ENCODE measurements at places on chromosomes 2 and 18. TPM values are rescaled to one million over a fixed set of nuclear protein-coding genes. Genes with fewer than 3 reads are reported as not detected.

The C2orf78 gene
- total RNA-seq = not detected

GRCh38 chr2:47068981-47069627 is 86.0 kb downstream of the STPG4 start:
- H3K27me3 ChIP-seq = no peaks in the 10 kb centered on the region
- peaks cover 37% of the 10 kb centered on the region for H3K4me1 ChIP-seq
- no peak overlapping the region for H3K4me3 ChIP-seq
- no peak overlapping the region for H3K27ac ChIP-seq
- peaks cover 34% of the 10 kb centered on the region for H3K36me3 ChIP-seq

DNA sequence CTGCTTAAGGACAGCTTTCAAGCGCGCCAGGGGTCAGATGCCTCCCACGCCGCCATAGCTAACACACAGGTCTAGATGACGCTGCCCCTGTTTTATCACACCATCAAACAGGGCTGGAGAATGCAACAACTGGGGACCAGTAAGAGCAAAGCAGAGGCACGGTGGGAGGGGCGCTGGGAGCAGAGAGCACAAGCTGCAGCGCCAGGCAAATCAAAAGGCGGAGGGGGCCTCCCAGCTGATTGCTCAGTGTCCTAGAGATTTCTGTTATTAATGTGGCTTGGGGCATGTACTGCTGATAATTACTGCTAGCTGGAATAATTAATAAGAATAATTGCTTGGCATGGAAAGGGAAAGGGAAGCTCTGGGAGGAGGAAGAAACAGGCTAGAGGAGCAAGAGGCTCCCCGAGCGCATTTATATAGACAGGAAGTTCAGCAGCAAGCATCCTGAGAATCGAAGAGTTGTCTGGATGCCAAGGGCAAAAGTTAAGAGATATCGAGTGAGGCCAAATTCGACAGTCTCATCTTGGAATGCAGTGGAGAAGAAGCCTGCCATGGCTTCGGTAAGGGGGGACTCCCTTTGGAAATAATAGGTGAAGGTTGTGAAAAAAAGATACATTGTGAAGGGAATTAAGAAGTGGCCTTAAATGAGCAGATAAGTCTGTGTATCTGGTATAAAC is 104.5 kb upstream of the ZNF521 start:
- H3K4me1 ChIP-seq = no peaks in the 10 kb centered on the region
- no peak for DNase-seq
- H3K4me3 ChIP-seq = no peak overlapping the region
- no peak overlapping the region for H3K27ac ChIP-seq

DNA sequence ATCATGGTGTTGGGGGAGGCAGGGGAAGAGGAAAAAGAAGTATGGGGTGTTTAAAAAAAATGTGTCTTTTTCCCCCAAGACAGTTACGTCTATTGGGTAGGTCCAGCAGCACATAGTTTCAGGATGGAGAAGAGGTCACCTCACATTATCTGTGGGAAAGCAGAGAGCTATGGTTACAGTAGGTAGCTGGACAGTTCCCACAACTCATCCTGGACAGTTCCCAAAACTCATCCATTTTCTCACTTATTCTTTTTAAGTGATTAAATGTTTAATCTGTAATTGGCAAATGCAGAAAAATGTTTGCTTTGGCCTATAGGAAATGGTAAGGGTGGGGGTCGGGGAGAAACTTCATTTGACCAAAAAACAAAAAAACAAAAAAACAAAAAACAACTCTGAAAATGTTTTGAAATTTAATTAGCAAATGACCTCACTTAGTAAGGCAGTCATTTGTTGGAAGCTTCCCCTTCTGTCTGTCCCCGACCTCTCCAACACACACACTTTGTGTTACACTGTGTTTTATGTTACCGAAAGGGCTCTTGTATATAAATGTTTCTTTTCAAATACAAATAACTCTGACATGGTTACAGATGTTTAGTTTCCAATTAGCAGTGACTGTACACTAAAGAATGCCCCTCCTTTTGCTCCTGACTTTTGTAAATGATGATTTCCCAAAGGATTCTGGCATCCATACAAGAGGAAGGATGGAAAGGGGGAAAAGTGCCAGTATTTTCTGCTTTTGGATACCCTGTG is 173.3 kb upstream of the ZFP36L2 start:
- no peaks in the 10 kb centered on the region for H3K27me3 ChIP-seq
- no peaks in the 10 kb centered on the region for H3K4me1 ChIP-seq
- DNase-seq = no peak
- H3K4me3 ChIP-seq = no peak overlapping the region

DNA sequence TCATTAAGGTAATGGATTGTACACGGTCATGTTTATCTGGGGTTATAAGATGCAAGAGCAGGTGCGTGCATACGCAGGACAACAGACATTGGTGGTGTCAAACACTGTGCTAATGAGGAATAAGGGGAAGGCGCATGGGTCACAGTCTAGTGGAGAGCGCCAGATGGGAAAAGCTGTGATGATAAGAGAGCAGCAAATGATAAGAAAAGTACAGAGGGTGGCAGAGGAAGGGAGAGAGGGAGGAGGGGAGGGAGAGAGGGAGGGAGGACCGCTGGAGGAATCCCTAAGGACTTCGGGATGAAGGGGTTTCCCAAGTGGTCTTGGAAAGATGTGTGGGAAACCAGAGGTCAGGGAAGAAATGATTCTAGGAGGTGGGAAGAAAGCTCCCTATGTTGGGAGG is 2.9 kb downstream of the TNFRSF11A start:
- peaks cover 33% of the 10 kb centered on the region for H3K27me3 ChIP-seq
- H3K4me3 ChIP-seq = no peak overlapping the region
- peaks cover 27% of the 10 kb centered on the region for H3K4me1 ChIP-seq
- DNase-seq = no peak
- H3K36me3 ChIP-seq = no peaks in the 10 kb centered on the region

The ERFE gene
- total RNA-seq = not detected

The FTCDNL1 gene
- 0.32 TPM for total RNA-seq

- peaks cover 6% of the 10 kb centered on the region for H3K27me3 ChIP-seq
- H3K27ac ChIP-seq = no peak overlapping the region
- no peak for DNase-seq
- H3K4me1 ChIP-seq = no peaks in the 10 kb centered on the region
- no peak overlapping the region for H3K4me3 ChIP-seq
Observed at GRCh38 chr2:31785876-31786275, 205.1 kb upstream of the SRD5A2 start.
